Activated CD4-positive, alpha-beta T cell treated with anti-CD3 and anti-CD28 coated beads, Interleukin-2, amount 50 U/mL, for 24 hours (primary cell): ENCODE measurements at places on chromosomes 2 and 18.

- DNase-seq: no peak
These were observed 859.1 kb upstream of the ACVR2A start for GRCh38 chr2:146985753-146986152.

DNA sequence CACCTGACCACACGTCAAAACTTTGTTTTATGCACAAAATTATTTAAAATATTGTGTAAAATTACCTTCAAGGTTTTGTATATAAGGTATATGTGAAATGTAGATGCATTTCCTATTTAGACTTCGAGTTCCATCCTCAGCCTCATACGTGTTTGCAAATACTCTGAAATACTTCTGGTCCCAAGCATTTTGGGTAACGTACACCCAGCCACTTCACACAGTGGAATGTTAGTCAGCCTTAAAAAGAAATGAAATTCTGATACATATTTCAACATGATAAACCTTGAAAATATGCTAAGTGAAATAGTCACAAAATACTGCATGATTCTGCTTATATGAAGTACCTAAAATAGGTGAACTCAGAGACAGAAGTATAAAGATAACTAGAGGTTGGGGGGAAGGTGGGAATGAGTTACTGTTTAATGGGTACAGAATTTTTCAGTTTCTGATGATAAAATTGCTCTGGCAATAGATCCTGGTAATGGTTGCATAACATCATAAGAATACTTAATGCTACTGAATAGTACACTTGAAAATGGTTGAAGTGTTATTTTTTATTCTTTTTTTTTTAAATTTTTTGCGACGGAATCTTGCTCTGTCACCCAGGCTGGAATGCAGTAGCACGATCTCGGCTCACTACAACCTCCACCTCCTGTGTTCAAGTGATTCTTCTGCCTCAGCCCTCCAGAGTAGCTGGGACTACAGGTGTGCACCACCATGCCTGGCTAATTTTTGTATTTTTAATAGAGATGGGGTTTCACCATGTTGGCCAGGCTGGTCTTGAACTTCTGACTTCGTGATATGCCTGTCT is 24.0 kb downstream of the NOP58 start:
- no peak for DNase-seq

GRCh38 chr2:53403792-53404413 is 363.7 kb upstream of the CHAC2 start:
- DNase-seq: no peak

GRCh38 chr2:189566046-189566445 is 14.5 kb downstream of the SLC40A1 start:
- DNase-seq: no peak

DNA sequence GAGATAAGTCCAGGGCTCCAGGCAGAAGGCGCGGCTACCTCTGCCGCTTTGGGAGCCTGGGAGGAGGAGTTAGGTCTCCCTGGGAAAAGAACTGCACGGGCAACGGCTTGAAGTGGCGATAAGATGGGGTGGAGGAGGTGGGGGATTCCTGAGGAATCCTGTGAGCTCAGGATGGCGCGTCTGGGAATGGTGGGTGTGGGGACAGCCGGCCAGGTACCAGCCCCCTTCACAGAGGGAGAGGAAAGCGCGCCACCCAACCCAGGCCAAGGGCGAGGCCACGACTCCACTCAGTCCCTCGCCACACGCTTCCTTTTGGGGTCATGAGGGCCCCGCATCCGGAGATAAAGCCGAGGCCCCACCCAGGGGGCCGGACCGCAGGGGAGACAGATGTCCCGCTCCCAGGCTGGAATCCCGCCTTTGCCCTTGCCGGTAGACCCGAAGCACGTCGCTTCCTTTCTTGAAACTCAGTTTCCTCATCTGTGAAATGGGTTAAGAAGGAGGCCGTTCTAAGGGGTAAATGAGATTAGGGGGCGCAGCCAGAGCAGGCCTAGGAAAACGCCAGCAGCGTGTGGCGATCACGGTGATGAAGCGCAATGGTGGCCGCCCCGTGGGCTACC is 1.7 kb upstream of the CTDSP1 start:
- no peak for DNase-seq

DNA sequence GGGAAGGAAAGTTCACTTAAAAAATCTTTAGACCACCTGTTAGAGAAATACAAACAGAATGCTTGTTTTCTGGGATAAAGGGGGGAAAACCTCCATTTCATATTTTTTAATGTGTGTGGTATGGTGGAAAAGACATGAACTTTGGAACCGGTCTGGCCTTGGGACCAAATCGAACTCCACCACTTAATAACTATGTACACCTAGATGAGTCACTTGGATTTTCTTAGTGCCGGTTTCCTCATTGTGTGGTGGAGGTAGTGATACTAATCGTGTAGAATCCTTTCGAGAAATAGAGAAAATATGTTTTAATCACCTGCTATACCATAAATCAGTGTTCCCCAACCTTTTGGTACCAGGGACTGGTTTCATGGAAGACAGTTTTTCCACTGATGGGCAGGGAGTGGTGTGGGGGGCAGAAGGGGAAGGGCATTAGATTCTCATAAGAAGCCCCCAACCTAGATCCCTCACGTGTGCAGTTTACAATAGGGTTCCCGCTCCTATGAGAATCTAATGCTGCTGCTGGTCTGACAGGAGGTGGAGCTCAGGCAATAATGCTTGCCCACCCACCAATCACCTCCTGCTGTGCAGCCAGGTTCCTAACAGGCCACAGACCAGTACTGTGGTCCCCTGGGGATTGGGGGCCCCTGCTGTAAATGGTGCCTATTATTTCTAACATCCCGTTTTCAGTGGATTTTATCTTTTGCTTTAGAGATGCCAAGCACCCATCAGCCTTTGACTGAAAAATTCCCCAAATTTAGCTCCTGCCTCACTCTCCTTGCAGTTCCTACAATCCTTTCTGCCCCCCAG is 308.8 kb downstream of the PRKCE start:
- DNase-seq: no peak

DNA sequence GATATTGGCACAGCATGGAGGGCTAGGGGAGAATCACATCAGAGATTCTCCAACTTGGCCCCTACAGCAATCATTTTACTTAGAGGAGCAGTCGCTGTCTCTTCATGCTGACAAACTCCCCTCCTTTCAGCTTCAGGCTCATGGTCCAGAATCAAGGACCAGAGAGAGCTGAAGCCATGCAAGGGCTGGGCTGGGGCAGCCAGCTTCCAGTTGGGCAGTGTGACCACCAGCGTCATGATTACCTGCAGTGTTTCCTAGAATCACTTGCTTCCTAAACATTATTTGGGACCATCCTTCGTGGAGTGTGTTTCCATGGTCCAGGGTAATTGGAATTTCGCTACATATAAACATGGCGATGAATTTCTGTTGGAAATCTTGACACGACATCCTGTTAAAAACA is 54.4 kb downstream of the CAPN13 start:
- DNase-seq: no peak

GRCh38 chr18:57951999-57952774 is 91.8 kb upstream of the NEDD4L start:
- no peak for DNase-seq

DNA sequence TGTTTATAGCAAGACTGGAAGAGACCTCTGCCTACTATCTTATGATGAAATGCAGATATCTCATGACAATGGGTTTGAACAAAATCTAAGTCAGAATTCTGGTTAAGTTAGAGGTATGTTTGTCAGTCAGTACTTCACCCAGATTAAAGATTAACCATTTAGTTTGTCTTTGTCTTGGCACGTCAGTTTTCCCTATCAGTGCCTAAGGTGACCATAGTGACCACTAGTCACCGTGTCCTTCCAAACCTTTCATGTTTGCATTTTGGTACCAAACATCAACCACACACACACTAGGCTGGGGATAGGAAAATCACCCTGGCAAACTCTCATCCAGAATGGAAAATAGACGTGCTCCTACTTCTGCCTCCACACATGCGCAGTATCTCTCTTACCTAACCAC is 248.9 kb downstream of the PIEZO2 start:
- DNase-seq: no peak

DNA sequence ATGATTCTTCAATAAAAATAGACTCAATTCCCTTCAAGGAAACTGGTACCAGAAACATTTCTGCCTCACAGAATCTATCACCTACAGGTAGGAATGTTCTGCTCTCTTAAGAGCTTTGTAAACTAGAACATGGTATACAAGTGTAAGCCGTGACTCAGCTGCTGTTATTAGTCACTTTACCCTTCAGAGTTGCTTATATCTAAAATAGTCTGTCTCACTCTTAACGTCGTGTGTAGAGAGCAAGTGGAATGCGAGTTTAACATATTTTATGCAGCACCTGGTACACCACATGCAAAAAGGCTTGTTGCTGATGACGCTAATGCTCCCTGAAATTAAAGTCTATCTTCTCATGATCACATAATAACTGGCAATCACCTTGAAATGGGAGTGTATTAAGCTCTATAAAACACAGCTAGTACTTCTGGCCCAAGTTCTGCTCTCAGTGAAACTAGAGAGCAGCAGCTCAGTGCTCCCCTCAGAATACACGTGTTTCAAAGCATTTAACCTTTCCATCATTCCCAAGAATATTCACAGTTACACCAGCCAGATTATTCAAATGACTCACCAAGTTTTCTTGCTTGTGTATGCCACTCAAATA is 420.0 kb downstream of the ZEB2 start:
- DNase-seq: no peak

DNA sequence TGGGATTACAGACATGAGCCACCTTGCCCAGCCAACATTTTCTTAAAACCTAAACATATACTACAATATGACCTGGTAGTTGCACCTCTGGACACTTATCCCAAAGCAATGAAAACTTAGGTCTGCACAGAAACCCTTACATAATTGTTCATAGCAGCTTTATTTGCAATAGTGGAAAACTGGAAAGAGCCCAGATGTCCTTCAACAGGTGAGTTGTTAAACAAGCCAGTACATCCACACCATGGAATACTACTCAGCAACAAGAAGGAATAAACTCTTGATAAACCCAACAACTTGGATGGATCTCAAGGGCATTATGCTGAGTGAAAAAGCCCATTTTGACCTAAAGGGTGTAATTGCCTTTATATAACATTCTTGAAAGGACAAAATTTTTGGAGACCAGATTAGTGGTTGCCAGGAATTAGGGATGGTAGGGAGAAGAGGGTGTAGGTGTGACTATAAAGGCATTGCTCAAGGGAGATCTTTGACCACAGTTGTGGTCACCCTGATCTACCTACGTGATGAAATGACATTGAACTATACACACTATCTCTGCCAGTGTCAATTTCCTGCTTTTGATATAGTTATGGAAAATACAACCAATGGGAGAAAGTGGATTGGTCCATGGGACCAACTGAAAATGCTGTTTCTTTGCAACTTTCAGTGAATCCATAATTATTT is 11.9 kb upstream of the AMMECR1L start:
- DNase-seq: no peak

DNA sequence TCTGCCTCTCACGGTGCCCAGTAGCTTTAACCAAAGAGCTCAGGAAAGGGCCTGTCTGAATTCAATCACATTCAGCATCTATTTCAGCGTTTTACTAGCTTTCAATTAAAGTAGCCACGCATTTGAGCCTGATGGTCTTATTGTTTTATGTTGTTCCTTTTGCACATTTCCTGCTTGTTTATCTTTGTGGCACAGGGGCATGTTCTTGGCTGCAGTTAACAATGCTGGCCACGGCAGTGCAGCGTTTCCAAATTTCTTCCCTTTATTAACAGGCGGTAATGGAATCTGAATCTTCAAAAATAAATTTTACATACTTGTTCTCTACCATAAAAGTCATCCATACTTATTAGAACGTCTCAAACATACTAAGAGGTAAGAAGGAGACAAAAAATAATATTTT is 46.2 kb downstream of the HPCAL1 start:
- no peak for DNase-seq

DNA sequence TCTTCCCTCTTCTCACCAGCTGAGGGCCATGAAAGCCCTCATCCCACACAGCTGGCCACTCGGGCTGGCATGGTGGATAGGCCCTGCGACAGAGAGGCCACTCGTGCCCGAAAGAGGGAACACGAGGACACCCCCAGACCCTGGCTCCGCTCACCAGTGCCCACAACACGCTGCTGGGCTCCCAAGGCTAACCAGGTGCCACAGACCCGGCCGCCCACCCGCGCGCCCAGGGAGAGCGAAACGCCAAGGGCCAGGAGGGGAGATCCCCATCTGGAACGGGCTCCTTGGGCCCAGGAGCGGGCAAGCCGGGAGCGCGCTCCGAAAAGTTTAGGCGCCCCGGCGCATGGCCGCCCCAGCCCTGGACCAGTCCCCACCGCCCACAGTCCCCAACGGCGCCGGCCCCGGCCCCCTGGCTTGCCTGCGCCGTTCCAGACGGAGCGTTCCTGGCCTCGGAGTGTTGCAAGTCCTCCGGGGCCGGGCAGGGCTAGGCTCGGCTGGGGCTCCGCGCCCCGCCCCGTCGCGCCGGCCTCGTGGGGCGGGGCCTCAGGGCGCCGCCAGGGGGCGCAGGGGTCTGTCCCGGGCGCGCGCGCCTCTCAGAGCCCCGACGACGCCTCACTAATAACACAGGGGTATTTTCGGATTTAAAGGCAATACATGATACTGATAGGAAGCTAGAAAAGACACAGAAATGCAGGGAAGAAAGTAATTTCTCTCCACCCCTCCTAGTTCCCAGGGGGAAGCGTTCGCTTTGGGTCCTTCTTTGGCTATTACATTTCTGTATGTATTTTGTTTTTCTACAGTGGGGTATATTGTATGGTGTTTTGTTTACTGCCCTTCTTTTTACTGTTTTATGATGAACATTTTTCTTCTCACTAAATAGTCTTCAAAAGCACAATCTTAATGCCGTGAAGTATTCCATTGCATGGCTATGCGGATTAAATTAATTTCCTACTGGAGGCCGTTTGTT is at the start of gene TMBIM1:
Gene TMBIM1, minus strand, starts transcription at position 456 of the 967 bp plus-strand sequence. CDS start 10,362 bp downstream, outside the sequence.
- DNase-seq: peak; percentile 58

- DNase-seq: no peak
These were observed 201.9 kb upstream of the TRIB2 start for GRCh38 chr2:12514631-12515437.

GRCh38 chr2:230412371-230412711 is 3.7 kb upstream of the SP100 start:
- no peak for DNase-seq

DNA sequence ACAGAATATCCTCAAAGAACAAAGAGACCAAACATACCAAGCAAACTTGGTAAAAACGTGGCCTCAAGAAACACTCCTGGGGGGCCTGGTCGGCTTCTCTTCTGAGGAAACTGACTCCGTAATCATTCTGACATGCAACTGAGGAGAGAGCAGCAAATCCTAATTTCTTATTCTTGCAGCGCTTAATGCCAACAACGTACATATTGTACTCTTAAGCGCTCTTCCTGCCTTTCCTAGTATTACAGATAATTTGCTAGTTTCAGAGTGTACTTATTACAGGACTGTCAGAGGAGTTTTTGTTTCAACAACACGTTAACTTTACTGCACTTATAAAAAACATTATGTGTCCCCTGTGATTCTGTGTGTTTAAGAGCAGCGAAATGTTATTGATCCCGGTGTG is 64.9 kb downstream of the ZNF521 start:
- DNase-seq: no peak

- DNase-seq: peak; percentile 41
These were observed 27.2 kb downstream of the CDKL4 start for GRCh38 chr2:39216346-39217191.

- DNase-seq: no peak
These were observed 121.6 kb downstream of the FAM210A start for GRCh38 chr18:13604786-13605185.
